ENCODE measurements at places on chromosomes 5 and 9.

DNA sequence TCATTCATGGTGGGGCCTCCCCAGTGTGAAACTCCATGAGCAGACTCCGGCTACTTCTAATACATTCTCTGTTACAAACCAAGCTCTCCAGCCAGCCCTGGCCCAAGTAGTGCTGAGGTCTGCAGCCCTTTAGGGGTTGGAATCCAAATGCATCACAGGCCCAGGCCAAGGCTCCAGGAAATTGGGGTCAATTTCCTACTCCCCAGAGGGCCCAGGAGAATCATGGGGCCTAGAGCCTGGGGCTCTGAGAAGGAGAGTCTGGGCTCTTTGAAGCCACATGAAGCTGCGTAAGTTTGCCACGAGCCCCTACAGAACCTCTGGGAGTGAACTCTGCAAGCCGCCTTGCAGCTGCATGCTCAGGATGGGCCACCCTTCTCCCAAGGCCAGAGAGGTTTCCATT, 206.4 kb downstream of the PAPPA start:
- no peak for DNase-seq

- no peak for DNase-seq
Measured at GRCh38 chr9:76401176-76401575, 7.0 kb upstream of the RFK start.

DNA sequence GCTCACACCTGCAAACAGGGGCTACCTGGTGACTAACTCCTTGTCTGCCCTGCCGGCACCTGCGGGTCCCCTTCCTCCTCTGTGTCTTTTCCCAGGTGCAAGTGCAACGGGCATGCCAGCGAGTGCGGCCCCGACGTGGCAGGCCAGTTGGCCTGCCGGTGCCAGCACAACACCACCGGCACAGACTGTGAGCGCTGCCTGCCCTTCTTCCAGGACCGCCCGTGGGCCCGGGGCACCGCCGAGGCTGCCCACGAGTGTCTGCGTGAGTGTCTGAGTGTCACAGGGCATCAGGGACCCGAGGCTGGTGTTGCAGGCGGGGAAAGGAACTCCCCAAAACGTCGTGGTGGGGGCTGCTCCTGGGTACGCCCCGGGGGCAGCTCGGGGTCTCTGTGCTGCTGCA, 27.1 kb downstream of the LAMC3 start:
- no peak for DNase-seq

DNA sequence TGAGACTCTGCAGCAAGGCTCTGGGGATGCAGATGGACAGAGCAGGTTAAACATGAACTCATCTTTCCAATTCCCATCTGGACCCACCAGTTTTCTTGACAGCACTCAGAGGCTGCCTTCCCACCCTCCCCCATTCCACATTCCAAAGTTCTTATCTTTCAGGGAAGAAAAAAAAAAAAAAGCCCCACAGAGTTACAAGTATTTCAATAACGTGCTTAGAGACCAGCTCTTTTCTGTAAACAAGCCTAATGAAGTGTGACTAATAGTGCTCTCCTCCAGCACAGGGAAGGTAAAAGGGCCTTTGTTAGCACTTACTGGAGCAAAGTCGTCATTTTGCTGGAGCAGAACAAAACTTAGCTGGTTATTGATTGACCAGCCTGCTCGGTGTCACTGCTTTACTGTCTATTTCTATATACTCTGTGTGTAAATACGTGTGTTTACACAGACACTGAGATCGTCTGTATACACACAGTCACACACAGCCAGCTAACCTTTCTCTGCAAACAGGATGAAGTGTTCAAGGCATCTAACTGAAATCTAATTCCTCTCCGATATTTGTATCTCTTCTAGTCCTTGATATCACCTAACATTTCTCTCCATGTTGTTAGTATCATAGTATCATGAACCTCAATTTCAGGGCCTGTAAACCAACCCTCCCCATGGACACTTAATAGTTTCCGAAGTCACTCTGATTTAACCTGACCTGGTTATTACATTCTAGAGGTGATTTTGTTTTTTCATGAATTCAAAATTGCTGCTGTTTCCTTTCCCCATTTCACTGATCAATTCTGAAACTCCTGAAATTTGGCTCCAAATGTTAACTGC, 84.9 kb downstream of the ZNF608 start:
- no peak for DNase-seq

GRCh38 chr5:111144352-111144930, 52.3 kb downstream of the WDR36 start:
- DNase-seq: no peak

GRCh38 chr9:91818225-91818585, 131.8 kb downstream of the ROR2 start:
- no peak for DNase-seq

GRCh38 chr5:134086225-134086942, 28.1 kb upstream of the TCF7 start:
- DNase-seq: no peak

DNA sequence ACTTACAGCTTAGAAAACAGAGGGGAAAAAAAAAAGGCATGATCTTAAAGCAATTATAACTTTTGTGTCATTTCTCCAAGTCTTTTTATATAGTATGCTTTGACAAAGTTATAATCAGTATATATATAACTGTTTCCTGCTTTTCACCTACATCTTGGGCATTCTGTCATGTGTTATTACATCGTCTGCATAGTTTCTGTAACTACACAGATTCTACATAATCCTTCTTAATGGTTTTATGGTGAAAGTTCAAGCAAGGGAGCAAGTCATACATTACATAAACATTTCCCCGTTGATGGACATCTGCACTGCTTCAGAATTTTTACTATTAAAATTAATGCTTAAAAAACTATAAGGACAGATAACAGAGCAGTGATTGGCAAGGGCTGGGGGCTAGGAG, 12.1 kb downstream of the FEM1C start:
- no peak for DNase-seq

GRCh38 chr5:44708602-44709001, 100.1 kb upstream of the MRPS30 start:
- no peak for DNase-seq

GRCh38 chr5:66987949-66988838, 208.4 kb downstream of the CD180 start:
- no peak for DNase-seq

GRCh38 chr5:132826424-132827082, 3.9 kb downstream of the SHROOM1 start:
- no peak for DNase-seq

DNA sequence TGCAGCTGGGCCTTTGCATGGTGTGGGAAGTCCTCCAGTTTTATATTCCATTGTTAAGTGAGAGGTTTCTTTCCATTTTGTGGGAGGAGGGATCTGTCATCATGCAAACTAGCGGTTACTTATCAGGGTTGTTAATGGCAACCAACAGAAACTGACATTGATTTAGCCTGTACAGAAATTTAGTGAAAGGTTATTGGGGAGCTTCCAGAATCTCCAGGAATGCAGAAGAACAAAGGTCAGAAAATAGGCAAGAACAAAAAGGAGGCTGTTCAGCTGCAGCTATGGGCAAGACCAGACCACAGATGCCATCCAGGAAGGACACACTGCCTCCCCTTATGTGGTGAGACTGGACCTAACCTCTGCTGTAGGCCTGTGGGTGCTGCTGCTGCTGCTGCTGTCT, 395.8 kb downstream of the KDM4C start:
- no peak for DNase-seq

GRCh38 chr5:116242343-116242742, 157.5 kb downstream of the COMMD10 start:
- DNase-seq: peak; percentile 19

DNA sequence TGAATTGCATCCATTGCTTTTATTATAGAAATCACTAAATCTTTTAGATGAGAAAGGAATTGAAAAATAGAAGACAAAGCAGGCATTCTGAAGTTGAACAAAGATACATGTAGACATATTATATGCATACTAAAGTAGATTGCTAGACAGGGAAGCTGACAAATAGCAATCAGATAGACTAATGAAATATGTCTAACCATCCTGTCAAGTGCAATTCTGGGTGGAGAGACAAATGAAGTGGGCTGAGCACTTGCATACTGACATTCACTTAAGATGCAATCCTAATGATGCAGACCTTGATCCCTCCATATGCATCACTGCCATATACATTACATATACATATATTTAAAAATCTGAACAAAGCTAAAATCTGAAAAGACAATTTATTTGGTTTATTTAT, 1130.0 kb upstream of the CDH6 start:
- DNase-seq: no peak

DNA sequence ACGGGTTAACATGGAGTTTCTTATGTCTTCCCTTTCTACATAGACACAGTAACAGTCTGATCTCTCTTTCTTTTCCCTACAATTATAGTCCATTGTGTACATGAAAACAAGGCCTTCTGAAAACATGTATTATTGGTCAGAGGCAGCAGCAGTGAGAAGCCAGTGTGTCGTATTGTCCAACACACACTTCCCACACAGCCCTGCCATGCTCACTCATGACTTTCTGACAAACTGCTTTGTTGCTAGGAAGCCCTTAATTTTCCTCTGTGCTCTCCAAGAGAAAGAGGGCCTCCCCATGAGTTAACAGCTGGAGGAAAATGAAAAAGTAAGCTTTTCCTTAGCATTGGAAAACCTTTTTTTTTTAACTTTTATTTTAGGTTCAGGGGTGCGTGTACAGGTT, 56.4 kb upstream of the N4BP3 start:
- DNase-seq: no peak

GRCh38 chr9:16671591-16672137, 198.8 kb downstream of the BNC2 start:
- DNase-seq: no peak

GRCh38 chr9:130846487-130847305, 11.6 kb downstream of the ABL1 start:
- no peak for DNase-seq
